ENCODE measurements at places on chromosomes 12 and 14.
A peak's percentile ranks its signal among the peaks of the same experiment; 100 is the strongest.

- DNase-seq = peak; percentile 56
These were observed 1.3 kb downstream of the BAZ2A start for GRCh38 chr12:56628671-56629458.

DNA sequence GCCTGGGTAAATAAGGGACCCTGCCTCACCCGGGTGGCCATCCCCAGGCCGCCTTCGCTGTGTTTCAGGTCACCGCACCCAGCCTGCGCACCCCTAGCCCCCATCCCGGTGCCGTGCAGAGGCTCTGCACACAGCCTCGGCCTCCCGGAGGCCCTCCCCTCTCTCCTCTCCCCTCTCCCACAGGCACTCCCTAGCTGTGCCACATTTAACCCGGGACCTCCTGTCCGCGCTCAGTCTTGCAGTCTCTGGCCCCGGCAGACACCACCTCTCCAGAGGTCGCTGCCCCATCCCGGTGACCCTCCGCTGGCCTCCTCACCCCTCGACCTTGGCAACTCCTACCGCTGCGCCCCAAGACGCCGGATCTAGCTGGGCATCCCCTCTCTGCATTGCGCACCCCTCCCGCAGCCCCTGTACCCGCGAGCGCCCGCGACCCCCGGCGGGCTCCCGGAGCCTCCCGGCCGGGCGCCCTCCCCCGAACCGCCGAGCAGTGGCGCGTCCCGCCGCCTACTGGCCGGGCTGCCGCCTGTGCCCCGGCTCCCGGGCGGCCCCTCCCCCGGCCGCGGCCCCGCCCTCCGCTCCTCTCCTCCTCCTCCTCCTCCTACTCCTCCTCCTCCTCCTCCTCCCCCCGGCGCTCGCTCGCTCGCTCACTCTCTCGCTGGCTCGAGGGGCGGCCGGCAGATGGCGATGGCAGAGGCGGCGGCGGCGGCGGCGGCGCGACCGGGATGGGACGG lies 120.7 kb downstream of the AACS start:
- peak; percentile 4 for DNase-seq

GRCh38 chr12:27674989-27675388 lies 21.3 kb upstream of the REP15 start:
- DNase-seq = no peak

- no peak for DNase-seq
These were observed 121.0 kb upstream of the ARHGAP5 start for GRCh38 chr14:31955936-31956579.

- DNase-seq = no peak
These were observed 482.2 kb downstream of the SLC16A7 start for GRCh38 chr12:60078026-60078425.
